Left hindlimb (tissue), 1 donor: ENCODE measurements at places on chromosomes 2 and 18.

- no peak for DNase-seq
These were observed 152.8 kb upstream of the STK17B start for GRCh38 chr2:196324211-196324610.

DNA sequence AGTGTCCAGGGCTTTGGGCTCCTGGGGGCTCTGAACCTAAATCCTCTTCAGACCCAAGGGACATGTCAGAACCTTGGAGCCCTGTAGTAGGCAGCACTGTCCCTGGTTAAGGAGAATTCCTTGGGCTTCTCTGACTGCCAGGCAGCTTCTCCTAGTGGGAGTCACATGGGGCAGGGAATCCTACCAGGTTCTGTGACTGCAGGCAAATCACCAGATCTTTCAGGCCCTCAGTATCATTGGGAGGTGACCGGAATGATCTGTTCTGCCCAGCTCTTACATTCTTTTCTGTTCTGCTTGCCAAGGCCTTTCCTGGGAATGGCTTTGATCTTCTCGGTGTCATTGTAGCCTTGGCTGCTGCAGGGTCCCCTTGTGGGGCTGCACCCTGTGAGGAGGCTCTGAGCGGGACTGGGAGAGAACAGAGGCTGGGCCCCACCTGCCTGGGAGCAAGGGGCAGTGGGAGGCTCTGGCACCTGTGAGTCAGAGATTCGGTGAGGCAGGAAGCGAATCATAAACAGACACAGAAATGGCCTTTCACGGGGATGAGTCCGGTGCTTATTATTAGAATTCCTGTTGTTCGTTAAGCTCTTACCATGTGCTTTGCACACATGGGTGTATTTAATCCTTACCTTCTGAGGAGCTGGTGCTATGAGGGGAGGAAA, 14.1 kb downstream of the CEP68 start:
- DNase-seq, result no peak

DNA sequence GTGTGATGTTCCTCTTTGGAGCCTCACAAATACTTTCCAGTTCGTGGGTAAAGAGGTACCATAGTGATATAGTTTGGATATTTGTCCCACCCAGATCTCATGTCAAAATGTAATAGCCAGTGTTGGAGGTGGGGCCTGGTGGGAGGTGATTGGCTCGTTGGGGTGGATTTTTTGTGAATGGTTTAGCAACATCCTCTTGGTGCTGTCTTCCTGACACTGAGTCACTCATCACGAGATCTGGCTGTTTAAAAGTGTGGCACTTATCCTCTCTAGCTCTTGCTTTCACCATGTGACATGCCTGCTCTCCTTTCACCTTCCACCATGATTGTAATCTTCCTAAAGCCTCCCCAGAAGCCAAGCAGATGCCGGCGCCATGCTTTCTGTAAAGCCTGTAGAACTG, 3.0 kb upstream of the CCDC93 start:
- no peak for DNase-seq

DNA sequence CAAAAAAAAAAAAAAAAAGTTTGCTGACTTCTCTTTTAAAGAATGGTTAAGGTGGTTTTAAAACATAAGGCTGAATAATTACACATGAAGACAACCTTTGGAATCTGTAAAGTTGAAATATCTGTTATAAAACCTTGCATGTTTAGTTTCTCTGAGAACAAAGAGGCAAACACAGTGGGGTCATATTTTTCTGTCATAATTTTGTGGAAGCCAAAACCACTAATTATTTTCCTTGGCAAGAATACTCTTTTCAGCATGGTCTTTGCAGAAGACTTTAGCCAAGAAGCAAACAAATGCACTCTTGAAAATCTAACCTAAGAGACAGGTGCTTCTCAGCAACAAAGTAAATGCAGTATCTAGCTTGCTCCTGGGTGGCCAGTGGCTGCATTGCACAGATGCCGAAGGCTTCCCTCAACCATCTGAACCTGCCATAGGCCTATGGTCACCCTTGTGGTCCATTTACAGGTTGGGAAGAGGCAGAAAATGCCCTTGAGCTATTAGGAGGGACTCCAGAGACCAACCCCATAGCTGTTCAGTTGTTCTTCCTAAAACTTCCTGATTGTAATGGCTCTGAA, 44.8 kb downstream of the ZAP70 start:
- DNase-seq, result no peak

GRCh38 chr2:86021396-86022378, 84.0 kb downstream of the POLR1A start:
- DNase-seq, result peak; percentile 32

DNA sequence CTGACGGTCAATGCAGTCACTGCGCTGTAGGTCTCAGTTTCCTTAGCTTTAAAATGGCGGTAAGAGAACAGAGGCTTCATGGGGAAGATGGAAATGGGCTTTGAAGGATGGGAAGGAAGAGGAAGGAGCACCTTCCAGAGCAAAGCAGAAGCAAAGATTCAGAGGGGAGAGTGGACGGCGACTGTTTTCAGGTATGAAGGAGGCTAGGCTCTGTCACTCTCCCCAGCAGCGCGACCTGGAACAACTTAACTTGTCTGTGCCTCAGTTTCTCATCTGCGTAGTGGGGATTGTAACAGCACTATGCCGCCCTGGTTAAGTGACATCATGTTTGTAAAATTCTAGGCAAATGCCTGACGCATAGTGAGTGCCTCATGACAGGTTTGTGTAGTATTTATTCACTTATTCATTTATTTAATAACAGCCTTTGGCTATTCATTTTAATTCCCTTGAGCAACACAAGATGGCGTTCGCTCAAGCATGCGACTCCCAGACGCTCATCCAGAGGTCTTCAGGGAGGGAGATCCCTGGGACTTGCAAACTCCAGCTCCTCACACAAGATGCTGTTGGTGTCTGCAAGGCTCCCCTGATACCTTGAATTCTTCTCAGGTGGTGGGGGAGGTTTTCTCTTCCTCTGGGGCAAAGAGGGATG, 336.3 kb downstream of the DYSF start:
- no peak for DNase-seq

GRCh38 chr18:55354795-55355194, 233.2 kb downstream of the TCF4 start:
- no peak for DNase-seq

- no peak for DNase-seq
These were observed 77.5 kb downstream of the VAPA start for GRCh38 chr18:9991011-9992000.

DNA sequence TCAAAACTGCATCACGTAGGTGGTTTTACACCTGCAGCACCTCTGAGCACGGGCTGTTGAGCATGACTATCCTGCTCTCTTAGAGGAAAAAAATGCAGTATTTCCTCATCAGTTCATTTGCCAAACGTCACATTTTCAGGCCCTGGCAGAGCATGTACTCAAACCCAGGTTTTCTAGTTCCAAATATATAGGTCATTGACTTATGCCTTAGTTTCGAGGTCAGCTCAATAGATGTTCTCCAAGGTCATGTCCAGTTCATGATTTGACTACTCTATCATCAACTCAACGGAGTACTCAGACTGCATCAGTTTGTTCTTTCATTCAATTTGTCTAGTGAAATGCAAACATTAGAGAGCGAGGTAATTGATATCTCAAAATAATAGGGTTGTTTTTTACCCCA, 39.3 kb upstream of the STAT1 start:
- DNase-seq, result no peak

GRCh38 chr2:40148334-40148733, 303.6 kb downstream of the SLC8A1 start:
- DNase-seq, result no peak

DNA sequence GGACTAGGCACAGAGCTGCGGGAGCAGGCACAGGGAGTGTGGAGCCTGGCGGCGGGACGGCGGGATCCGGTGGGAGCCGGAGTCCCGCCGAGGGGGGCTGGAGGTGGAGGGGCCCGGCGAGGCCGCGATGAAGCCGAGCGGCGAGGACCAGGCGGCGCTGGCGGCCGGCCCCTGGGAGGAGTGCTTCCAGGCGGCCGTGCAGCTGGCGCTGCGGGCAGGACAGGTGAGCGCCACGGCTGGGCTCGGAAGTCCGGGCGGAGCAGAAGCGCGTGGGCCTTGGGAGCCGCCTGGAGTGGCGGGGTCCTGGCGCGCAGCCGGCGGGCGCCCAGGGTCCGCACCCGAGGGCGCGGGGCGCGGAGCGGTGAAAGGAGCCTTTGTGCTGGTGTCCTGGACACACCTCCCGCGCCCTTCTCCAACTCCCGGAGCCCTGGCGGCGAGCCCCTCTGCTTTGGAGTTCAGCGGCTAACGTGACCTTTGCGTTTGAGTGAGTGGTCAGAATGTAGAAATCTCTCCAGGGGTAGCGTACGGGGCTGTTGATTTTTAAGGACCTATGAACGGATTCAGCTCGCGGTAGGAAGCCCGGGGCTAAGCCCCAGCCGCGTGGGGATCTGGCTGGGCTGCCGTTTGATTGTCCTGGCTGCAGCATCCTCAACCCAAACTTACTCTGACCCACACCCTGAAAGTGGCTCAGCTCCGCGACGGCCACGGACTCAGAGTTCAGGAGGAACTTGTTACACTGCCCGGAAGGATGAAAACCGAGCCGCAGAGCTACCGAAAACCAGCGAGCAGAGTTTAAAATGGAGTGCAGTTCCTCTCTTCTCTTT, 448 bp downstream of the IMPA2 start:
- no peak for DNase-seq

- DNase-seq, result no peak
These were observed 180.1 kb upstream of the OSR1 start for GRCh38 chr2:19538411-19538963.

DNA sequence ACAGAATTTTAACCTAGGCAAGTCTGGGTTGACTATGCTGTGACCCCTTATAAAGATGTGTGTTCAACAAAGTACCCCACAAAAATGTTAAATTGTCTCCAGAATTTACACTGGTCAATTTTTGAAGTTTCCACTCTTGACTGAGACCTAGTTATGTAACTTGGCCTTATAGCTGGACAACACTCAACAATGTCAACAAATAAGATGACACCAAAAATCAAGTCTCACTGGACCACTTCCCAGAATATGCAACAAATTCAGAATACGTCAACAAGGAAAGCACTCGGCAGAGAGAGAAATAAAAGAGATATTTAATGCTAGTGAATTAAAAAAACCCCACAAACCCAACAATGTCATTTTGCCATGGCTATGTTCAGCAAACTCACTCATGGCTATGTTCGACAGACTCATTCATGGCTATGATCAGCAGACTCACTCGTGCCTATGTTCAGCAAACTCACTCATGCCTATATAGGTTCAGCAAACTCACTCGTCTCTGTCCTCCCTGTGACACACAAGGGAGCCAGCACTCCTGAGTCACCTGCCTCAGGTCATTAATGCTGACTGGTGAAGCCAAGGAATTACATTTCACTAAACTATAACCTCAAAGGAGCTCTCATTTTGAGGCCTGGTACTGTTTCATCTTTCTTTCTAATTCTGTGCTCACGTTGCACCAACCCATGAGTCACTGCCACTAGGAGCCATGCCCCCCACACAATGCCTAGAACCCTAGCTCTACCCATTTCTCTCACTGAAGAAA, 72.7 kb downstream of the PTPN2 start:
- no peak for DNase-seq

DNA sequence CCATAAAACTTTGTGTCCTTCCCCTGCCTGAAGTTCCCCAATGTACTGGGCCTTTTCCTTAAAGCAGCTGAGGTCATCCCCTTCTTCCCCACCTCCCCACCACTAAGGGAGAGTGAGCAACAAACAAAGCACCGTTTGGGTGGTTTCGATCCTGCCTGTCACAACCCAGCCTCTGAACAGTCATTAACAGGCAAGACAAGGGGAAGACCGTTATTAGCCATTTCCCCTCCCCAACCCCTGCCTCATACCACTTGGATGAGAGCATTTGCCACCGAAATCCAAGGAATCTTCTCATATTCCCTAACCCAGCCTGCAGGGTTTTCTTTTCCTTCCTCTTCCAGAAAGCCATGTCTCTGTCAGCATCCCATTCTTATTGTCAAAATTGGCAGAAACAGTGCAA, 65.6 kb downstream of the STRADB start:
- DNase-seq, result no peak

- no peak for DNase-seq
These were observed 89.3 kb upstream of the CELF4 start for GRCh38 chr18:37654731-37655369.

- DNase-seq, result no peak
These were observed 74.2 kb downstream of the DOCK10 start for GRCh38 chr2:224968051-224968450.

DNA sequence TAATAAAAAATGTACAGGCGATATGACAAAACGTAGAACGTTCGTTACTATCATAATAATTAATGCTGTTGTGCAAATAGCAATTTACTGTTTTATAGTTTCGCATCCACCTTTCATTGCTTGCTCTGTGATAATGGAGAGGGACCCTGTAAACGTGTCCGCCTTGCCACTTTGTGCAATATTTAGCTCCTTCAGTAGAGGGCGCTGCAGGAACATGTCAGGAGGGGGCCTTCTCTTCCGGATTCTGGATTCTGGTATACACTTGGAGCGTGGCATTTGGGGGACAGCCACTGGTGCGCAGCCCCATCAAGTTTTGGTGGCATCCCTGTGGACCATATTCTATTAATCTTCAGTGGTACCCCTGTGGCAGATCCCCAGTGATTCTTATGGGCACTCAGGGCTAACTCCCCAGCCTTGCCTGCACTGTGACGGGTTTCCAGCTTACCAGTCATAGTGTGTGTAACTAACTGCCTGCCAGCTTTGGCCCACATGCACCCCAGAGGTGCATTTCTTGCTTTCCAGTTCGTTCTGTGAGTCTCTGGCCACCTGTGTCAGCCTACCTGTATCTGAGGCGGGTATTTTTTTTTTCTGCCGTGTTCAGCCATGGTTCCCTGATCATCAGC, 140.3 kb downstream of the CYRIA start:
- no peak for DNase-seq
